ENCODE measurements at places on chromosomes 1 and 21.

- no peak for DNase-seq
Measured at GRCh38 chr1:98389809-98390208, 271.7 kb upstream of the SNX7 start.

DNA sequence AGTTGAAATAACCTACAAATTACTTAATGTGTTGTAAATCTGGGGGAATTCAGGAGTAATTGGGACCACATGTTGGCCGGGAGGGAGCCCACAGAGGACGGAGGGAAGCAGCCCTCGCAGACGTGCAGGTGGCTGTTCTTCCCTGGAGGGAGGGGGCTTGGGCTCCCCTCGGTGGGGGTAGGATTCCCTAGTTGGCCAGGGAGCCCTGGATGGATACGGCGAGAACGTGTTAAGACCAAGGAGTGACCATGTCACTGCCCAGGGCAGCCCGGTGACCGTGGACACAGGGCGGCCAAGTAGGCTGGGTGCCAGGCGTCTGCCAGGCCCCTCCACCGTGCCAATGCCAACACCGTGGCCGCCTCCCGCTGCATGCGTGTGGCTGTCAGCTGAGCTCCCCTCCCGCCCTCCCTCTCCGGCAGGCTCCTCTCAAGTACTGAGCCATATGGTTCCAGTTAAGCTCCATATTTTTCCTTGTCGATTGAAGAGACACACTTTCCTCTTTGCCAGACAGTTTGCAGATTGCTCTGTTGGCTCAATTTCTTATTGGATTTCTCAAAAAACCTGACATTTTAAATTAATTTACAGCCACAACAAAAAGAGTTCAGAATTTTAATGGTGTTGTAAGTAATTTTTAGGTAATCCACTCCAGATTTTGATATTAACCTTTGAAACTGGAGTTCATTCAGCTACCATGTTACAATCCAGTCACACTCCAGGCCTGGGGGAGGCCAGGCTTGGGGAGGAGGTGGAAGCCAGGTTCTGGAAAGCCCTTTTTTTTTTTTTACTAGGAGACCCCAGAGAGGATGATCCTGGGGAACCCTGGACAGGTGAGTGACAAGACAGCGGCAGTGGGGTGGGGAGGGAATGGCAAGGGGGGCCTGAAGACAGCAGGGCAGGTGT lies 71.2 kb downstream of the CASZ1 start:
- no peak for DNase-seq

- no peak for DNase-seq
Measured at GRCh38 chr1:28800324-28800723, 11.6 kb upstream of the OPRD1 start.

DNA sequence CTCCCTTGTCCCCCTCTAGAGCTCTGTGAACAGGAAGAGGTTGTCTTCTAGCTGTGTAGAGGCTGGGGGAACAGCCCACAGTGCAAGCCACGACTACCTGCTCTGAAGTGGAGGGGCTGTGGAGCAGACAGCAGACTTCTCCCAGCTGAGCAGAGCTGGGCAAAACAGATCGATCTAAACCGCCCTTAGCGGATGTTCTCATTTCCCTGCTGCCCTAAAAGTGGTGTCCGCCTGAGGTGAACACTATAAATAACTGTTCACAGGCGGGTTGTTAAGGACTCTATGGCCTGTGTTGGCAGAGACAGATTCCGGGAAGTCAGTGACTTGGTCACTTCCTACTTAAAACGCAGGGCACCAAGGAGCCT lies 203.2 kb downstream of the RHOU start:
- no peak for DNase-seq

DNA sequence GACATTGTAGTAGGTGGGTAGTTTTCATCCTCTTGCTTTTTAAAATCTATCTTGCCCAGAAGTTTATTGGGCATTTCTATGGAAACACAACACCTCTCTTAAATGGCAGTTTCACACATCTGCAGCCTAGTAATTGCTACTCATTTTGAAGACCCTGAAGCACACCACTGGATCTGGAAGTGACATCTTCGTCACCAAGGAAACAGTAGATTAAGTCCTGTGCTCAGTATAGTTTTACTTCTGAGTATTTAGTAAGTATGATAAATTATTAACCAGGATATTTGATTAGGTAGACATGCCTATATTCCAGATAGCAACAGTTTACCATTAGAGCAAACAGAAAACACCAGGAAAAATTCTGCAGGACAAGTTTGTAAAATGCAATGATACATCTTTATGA lies 48.7 kb downstream of the UCK2 start:
- DNase-seq = no peak

DNA sequence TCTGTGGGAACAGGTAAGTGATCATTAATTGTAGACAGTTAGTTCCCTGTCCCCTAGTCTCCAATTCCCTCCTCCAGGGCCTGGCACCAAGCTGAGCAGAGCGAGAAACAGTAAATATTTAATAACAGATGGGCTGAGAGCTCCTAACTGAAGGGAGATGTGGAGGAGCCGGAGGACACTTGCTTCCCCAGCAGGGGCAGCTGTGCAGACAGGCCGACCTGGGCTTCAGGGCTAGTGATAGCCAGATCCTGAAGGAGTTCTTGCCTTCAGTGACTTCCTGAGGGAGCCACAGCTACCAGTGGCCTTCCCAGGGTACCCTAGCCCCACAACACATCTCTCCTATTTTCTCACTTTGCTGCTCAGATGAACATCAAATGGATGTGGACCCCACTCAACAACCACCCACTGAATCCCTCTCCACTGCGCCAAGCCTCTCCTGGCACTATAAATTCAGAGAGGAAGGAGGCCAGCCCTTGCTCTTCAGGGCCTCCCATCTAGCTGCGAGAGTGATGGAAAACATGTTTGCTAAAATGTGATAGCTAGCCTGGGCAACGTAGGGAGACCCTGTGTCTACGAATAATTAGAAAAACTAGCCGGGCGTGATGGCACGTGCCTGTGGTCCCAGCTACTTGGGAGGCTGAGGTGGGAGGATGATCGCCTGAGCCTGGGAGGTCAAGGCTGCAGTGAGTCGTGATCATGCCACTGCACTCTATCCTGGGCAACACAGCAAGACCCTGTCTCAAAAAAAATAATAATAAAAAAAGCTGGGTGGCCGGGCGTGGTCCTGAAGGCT lies 26.9 kb upstream of the SYNC start:
- DNase-seq = no peak

GRCh38 chr1:42422737-42423136 lies 33.1 kb downstream of the ZMYND12 start:
- DNase-seq = no peak

DNA sequence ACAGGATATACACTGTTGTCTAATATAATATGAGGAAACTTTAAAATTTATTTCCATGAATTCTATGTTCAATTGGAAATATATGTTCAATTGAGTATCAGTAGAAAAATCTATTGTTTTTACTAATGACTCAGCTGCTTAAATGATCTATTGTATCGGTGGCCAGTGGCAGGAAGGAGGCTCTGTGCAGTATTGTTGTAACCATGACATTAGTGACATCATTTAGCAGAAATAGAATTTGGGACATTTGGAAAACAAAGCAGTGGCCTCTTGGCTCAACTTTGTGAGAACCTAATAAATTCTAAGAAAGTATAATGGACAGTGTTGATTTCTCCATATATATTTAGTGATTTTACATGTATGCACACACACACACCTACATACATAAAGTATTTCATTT lies 257.4 kb downstream of the PDE4B start:
- no peak for DNase-seq

- no peak for DNase-seq
Measured at GRCh38 chr1:87435484-87435883, 106.8 kb downstream of the LMO4 start.

- no peak for DNase-seq
Measured at GRCh38 chr1:100249155-100249536, 488 bp downstream of the DBT start.

DNA sequence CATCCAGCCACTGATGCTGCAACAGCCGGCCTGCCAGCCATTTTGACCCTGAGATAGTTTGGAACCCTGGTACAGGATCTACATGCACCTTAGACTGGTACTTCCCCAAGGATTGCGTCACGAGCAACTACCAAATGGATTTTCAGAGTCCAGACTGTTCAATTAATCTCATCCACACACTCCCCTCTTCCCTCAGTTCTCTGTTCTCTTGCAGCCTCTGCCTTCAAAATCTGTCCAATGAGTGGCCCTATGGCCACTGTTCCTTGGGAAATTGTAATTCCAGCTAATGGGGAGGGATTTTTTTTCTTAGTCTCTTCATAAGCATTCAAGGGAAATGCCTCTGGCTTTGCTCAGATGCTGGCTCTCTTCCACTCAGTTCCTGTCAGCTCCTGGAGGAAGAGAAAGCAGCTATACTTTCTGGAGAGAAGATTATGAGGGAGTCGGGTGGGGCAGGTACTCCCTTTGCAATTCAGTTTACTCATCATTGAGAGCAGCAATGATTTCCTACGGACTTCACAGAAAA lies 19.8 kb upstream of the UAP1 start:
- DNase-seq = no peak

GRCh38 chr1:155125511-155125945 lies 2.1 kb upstream of the EFNA1 start:
- no peak for DNase-seq

DNA sequence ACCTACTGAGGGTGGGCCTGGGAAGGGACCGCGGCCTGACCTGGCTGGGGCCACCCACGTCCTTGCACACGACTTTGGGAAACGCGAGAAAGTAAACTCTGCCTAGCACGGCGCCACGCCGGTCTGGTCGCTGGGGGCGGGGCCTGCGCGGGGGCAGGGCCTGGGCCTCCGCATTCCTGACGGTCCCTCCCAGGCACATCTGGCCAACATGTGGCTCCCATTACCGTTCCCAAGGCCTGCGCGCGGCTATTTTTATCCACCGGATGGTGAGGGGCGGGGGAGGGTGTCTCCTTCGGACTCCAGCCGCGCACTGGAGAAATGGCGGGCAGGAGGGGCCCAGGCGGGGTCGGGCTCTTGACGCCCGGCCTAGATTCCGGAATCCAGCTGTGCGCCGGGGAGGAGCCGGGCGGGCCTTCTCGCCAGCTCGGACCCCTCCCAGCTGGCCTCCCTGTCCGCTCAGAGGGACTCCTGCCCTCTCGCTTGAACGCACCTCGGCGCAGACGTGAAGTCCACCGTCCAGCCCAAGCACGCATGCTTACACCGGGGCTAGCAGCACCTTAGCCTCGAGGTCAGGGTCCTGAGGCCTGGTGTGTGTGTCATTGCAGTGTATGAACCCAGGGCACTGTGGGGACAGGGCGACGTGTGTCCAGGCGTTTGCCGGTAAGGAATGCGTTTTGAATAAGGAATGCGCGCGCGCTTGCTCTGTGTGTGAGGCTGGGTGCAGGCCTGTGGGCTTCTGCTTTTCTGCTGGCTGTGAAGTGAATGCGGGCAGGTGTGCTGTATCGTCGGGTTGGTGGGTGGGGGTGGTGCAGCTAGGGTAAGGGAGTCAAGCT lies 2.1 kb downstream of the EVA1B start:
- DNase-seq = no peak

DNA sequence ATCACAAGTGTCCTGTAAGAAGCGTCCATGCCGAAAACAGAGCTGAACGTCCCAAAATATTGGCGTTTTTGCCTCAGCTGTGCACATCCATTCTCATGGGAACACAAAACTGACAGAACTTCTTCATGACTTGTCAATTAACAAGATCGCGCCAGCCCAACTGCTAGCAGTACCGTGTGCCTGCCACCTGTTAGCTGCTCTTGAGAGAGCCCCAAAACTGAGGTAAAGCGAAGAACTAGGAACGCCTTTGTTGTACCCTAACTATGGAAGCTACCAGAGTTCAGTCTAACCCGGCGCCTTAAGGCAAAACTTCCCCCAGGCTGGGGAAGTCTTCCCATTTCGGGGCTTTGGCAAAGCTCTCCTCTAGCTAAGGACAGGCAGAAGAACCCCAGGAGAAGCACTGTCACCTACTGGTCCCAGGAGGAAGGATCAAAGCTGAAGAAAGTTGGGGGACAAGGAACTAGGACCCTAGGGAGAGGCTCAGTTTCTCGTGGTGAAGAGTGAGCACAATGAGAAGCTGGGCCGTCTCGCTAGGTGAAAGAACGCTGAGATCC lies 719 bp downstream of the EYA3 start:
- no peak for DNase-seq

DNA sequence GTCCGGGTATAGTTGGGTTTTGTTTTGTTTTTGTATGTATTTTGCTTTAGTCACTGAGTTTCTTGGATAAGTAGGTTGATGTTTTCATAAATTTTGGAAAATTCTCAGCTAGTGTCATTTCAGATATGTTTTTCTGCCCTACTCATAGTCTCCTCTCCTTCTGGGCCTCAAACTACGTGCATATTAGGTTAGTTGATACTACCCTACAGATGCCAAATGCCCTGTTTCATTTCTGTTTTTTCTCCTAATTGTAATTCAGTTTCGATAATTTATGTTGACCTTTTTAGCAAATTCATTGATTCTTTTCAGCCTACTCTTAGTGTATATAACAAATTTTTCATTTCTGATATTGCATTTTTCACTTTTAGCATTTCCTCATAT lies 268.6 kb upstream of the RGS18 start:
- DNase-seq = no peak

DNA sequence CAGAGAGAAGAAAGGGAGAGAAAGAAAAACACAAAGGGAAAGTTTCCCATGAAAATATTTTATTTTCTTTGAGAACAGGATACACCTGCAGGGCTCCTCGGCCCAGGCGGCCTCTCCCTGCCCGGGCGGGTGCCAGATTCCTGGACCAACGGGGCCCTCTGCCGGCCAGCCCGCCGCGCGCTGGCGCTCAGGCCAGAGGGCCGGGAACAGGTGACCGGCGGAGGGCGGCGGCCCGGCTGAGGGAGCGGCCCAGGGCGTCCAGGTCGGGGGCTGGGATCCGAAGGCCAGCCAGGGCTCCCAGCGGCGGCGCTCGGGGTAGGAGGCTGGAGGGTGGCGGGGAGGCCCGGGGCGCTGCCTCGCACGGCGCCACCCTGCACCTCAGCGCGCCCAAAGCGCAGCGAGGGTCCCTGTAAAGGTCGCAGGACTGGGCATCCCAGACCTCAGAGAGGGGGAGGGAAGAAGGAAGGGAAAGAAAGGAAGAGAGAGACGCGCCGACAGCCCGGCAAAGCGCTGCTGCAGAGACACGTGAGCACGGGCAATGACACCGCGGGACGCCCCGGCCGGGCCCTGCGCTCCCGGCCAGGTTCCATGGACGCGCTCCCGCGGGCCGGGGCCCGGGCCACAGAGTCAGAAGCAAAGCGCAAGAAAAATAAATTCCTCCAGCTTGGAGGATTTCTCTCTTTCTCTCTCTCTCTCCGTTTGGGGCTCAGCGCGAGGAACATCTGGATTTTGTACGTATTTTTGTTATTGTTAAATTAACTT lies 927 bp downstream of the WNT9A start:
- DNase-seq = peak; percentile 61

GRCh38 chr1:164524810-164525209 lies 34.2 kb upstream of the PBX1 start:
- no peak for DNase-seq

GRCh38 chr1:206709772-206710459 lies 25.2 kb downstream of the MAPKAPK2 start:
- DNase-seq = no peak

Measured in activated naive CD4-positive, alpha-beta T cell treated with anti-CD3 and anti-CD28 coated beads, Interleukin-2, amount 50 U/mL, for 72 hours (primary cell).